ENCODE measurements at places on chromosomes 11 and 22.
A peak's percentile ranks its signal among the peaks of the same experiment; 100 is the strongest.

DNA sequence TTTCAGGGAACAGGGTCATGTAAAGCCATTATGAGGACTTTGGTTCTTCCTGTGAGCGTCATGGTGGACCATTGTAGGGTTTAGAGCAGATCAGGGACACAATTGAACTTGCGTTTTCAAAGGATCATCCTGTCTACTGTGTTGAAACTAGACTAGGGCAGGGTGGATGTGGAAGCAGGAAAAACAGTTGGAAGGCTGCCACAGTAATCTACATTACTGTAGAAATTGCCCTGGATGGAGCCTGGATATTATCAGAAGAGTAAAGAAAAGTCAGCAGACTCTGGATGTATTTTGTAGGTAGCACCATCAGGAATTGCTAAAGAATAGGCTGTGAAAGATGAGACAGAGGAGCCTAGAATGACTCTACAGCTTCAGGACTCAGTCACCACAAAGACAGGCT, 5.4 kb downstream of the POU2AF2 start:
- no peak for DNase-seq

GRCh38 chr22:42347281-42347824, 76.9 kb upstream of the TCF20 start:
- no peak for DNase-seq

DNA sequence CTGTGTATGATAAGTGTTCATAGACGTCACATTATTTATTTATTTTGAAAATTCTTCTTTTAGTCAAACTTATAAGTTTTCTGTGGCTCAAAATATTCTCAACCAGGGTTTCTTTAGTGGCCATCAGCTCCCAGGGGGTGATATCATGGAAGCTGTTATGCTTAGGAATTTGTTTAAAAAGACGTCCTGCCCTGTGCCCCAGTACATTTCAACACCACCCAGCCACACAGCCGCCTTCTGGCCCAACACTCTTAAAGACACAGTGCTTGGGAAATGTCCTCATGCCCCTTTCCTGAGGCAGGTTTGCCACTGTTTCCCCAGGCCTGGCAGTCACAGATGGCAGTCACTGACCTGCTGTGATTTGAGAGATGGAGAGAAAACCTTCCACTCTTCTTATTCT, 19.9 kb downstream of the TSKU start:
- peak; percentile 58 for DNase-seq

DNA sequence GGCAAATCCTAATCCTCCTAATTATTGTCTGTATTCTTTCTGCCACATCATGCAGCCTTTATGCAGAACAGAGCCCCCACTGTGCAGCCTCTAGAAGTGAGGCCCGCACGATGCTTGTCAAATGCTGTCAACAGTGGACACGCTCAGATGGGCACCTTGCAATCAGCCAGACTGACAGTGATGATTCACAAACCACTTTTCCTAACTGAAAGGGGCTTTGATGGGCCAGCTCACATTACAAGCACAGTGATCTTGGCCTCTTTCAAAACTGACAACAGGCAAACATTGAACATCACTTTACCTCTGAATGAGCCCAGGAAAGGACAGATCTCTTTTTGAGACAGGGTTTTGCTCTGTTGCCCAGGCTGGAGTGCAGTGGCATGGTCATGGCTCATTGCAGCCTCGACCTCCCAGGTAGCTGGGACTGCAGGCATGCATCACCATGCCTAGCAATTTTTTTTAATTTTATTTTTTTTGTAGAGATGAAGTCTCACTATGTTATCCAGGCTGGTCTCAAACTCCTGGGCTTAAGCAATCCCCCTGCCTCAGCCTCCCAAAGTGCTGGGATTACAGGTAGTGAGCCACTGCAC, 18.0 kb upstream of the E2F8 start:
- DNase-seq, result no peak

Data from AG08395 (cell line).